ENCODE measurements at places on chromosomes 7 and 10.

DNA sequence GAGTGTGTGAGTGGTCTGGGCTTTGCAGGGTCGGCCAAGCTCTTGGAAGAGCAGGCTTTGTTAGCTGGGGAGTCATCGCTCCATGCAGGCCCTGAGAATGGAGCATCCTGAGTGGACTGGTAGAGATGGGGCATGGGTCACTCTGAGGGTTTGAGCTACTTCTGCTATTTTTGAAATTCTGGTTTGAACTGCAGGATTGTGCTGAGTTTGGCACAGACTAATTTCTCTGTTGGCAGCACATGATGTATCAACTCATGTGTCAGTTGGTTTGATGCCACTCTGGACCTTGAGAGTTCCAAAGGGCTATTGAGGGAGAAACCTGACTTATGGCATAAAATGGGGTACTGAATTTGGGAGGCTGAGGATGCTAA, 56.3 kb downstream of the LRMDA start:
- DNase-seq, result no peak

DNA sequence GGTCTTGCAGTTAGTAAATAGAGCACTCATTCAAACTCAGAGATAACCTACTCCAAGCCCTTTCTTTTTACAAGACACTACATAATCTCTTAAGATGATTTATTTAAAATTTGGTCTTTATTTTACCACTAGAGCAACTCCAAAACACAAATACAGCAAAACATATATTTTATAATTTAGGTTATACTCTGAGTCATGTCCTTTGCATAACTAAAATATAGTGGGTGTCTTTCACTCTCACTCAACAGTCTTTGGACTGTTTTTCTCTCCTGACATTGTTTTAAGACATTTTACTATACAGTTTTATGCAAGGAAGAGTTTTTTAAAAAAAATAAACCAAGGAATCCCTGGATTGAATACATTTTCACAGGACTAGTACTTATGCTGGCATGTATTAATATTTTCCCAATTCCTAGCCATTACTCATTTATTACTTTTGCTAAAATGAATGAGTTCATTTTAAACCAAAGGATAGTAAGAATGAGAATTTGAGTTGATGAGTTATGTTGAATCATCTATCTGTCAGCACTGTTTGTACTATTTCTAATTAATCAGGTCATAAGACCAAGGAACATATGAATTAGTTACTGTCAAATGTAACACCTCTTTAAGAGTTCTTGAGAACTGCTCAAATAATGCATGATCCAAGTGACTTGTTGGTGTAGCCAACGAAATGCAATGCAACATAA, 303.1 kb upstream of the FZD1 start:
- no peak for DNase-seq

GRCh38 chr7:36299823-36300341, 89.8 kb upstream of the ANLN start:
- DNase-seq, result no peak

DNA sequence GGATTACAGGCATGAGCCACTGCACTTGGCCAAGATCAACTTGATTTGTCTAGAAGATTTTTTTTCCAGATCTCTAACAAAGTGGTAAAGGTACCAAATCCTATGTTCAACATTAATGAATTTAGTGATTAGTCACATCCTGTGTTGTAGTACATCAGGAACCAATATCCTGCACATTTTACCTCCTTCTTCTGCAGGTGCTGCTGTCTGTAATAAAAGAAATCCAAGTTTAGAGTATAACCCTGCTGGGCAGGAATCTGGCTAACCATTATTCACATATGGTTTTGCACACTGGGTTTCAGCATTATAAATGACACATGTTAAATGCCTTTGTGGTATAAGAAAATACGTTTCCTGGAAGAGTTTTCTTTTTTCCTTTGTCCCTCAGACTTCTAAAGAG, 10.8 kb downstream of the PARD3 start:
- no peak for DNase-seq

GRCh38 chr7:105648561-105649401, 67.5 kb upstream of the EFCAB10 start:
- DNase-seq, result no peak

- no peak for DNase-seq
These were observed 10.7 kb downstream of the BTBD16 start for GRCh38 chr10:122281751-122282150.

DNA sequence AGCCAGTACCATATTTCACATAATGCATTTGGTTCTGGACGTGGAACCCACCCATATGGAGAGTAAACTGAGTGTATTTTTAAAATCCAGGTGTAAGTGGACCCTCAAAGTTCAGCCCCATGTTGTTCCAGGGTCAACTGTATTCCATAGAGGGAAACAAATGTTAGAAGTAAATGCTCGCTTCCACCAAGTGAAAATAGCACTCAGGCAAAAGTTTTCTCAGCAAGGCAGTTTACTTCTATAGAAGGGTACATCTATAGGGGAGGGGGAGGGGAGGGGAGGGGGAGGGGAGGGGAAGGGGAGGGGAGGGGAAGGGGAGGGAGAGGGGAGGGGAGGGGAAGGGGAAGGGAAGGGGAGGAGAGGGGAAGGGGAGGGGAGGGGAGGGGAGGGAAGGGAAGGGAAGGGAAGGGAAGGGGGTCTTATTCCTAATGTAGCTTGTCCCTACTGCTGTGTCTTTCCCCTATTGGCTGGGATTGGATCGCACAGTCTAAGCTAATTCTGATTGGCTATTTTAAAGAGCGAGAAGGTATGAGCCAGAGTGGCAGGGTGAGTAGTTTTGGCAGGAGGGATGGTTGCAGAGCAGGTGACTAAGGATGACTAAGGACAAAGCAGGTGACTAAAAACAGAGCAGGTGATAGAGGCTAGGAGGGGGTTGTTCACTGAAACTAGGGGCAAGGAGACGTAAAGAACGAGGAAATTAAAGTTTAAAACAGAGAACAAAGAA, 29.1 kb downstream of the GARIN1A start:
- no peak for DNase-seq

GRCh38 chr10:18875477-18875876, 173.1 kb upstream of the MALRD1 start:
- no peak for DNase-seq

- no peak for DNase-seq
These were observed 24.3 kb downstream of the SMC3 start for GRCh38 chr10:110591760-110592159.

DNA sequence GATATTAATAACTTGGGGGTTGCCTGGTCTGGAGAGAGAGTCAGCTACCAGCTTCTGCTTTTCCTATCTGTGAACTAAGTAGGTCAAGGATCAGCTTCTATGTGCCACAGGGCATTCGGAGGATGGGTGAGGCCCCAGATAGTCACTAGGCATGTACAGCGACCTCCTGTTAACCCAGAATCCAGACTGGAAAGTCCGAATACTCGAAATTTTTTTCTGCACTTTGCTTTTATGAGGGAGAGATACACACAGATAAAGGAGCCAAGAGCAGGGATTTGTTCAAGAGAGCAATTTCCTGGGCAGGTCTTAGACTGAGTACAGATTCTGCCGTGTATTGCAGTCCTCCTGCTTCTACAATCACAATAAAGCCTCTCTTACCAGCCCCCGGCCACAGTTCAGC, 54.2 kb downstream of the EMX2 start:
- DNase-seq, result no peak

DNA sequence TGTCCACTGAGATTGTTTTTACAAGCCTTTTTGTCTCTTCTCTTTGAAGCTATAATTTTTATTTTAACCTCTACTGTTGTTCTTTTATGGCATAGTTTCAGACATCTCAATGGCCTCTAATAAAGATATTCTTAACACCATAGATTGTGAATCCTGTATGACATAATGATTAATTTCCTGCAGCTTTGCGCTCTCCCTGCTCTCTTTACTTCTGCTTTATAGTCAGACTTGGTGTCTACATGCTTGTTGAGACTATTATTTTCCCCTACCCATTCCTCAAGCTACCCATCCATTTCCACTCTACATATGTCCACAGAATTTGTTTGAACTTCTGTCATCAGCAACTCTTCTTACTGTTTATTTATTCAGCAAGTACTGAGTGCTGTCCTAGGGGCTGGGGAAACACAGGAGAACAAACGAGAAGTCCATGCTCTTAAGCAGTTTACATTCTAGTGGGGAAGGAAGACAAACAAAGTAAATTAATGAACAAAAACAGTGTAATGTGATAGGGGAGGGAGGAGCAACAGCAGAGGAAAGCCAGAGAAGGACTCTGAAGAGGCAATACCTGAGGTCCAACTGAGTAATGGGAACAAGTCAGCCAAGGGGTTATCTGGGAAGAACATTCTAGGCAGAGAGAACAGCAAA, 110.1 kb downstream of the CDK14 start:
- DNase-seq, result no peak

DNA sequence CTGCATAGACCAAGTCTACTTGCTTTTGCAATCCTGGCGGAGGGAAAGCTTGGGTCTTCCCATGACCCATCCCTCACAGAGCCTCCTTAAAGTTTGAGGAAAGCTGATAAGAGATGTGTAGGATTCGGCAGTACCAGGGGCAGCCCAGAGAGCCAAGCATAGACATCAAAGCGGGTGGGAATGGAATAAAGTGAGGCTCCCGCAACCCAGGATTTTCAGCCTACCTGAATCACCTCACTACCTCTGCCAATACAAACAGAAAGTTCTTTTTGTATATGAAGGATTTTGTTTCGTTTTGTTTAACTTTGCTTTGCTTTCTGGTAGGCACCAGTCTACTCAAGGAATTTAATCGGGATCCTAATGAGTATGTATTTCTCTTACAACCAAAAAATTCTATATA, 451.7 kb downstream of the PLXNA4 start:
- DNase-seq, result no peak

DNA sequence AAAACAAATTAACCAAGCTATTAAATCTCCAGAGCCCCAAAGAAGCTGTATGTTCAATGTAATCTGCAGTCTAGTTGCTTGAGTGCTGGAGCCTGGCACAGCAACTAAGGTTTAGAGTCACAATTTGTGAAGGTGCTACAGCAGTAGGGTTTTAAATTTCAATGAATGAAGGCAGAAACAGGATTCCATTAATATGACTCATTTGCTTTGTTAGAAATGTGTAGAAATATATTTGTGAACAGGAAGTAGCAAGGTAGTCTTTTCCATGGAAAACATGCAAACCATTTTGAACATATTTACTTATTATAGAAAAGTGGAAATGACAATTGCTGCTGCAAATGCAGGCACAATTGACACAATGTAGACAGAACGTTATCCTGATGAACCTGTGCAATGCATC, 149.0 kb upstream of the STEAP4 start:
- DNase-seq, result no peak

GRCh38 chr7:44965937-44966730, 12.7 kb downstream of the MYO1G start:
- DNase-seq, result no peak

DNA sequence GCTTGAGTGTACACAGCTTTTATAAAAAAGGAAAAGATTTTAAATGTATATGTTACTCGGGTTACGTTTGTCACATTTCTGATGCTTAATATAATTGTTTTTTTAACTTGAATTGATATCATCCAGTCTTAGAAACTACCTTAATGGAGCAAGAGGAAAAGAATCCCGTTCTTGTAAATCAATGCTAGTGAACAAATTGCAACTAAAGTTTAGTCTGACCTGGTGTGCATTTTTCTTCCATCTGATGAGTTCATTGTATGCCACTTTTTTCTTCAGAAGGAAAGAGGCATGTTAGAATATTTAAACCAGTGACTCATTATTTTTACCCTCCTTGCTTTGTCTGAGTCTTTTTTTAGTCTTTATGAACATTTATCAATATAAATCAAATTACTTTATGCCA, 34.7 kb downstream of the NET1 start:
- no peak for DNase-seq

All from femur (tissue), 1 donor.